ENCODE measurements at places on chromosomes 3 and 15.

DNA sequence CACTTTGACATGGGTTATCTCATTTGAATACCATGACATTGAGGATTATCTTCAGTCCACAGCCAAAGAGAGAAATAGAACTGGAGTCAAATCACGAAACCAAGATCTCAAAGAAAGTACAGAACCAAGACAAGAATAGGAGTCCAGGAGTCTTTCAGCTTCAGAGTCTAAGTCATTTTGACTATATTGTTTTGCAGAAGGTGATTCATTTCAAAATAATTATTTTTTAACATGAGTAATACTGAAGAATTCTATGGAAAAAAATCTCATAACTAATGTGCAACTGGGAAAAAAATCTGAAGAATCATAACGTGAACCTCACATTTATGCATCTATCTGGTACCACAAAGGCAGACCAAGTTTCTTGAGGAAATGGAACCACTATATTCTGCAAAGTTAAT is 60.3 kb downstream of the UBE3A start:
- DNase-seq, result no peak

DNA sequence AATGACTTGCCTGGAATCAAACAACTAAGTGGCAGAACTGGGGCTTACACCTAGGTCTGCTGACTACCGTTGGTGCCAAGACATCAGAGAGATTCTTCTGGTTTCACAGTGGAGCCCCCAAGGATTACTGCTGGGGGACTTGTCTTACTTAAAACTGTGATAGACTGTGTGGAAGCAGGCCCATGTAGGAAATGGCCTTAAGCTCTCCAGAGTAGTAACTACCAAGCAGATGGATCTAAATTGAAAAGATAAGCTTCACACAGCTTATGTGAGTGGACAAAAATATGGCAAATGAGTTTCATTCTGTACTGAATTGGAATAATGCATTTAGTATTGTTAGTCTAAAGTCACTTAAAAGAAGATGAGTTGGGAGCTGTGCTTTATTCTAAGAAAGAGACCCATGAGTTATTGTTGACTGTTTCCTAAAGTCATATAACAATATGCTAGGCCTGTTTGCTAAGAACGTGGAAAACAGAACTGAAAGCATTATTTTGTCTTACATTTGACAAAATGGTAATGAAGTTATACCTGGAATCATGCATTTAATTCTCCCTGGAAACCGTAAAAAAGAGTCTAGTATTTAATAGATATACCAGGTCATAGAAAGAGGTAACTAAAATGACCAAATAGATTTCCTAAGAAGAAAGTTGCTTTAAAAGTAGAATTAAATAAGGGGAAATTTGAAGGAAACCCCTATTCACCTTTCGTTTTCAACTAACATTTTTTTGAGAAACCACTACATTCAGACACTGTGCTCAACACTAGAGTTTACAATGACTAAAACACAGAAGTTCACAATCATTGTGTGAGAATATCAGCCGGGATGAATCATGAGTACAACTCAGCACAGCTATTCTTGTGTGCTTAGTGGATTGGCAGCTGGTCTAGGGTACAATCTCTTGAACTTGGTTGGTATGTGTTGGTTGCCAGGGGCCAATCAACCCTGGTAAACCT is 13.0 kb upstream of the MAPK6 start:
- no peak for DNase-seq

DNA sequence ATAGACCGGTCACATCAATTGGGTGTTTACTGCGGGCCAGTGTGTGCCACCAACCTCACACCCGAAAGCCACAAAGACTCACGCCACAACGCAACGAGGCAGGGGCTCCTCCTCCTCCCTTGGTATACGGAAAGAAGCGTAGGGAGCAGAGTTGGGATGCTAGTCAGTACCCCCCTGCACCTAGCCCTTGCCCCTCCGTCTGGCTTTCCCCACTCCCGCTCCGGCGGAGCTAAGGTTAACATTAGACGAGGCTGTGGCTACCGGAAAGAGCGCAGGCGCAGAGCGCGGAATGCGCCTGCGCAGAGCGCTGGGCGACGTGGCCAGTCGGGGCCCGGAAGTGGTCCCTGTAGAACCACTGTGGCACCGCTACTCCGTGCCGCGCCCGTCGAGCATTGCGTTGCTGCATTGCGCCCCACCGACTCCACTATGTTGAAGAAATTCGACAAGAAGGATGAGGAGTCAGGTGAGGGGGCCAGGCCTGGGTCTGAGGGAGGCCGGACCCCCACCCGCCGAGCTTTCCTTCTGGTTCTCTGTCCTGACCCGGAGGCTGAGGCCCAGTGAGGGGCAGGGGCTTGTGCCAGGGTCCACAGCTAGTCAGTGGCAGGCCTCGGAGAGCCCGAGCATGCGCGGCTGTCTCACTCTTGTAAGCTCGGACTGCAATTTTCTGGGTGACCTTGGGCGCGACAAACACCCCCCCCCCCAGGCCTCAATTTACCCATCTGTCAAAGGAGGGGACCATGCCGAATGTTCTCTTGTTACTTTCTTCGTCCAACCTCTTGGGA is at the start of gene COPG1:
TSS of gene COPG1 (plus strand) at position 323 of the 782 bp plus-strand sequence. CDS start at position 427, 104 bp downstream.
- peak; percentile 75 for DNase-seq

GRCh38 chr15:44918136-44918535 is 38.4 kb upstream of the TERB2 start:
- peak; percentile 19 for DNase-seq

GRCh38 chr3:145492456-145492855 is 668.5 kb downstream of the PLOD2 start:
- no peak for DNase-seq

DNA sequence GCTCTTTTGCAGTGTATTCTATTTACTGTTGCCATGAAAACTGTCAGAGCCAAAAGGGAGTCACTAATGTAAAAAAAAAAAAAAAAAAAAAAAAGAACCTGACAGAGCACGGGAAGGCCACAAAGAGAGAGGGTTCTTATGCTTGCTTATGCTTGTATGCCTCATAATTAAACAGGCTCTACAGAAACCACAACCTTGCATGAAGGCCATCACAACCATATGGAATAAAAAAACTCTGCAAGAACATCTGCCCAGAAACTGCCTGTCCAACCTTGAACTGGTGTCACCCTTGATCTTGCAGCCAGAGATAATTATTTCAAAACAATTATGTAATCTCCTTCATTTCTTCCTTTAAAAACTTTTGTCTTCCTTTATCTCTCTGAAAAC is 50.1 kb downstream of the CFAP20DC start:
- DNase-seq, result no peak

- DNase-seq, result no peak
Measured at GRCh38 chr15:71526060-71526820, 284.1 kb upstream of the NR2E3 start.

Data from Kasumi-1 (cell line).